ENCODE measurements at places on chromosomes 3 and 15.

- DNase-seq: no peak
Observed at GRCh38 chr3:149258298-149258697, 36.7 kb upstream of the CP start.

- DNase-seq: no peak
Observed at GRCh38 chr15:51577636-51578304, 44.8 kb downstream of the DMXL2 start.

- no peak for DNase-seq
Observed at GRCh38 chr15:64251121-64251520, 88.3 kb upstream of the PPIB start.

DNA sequence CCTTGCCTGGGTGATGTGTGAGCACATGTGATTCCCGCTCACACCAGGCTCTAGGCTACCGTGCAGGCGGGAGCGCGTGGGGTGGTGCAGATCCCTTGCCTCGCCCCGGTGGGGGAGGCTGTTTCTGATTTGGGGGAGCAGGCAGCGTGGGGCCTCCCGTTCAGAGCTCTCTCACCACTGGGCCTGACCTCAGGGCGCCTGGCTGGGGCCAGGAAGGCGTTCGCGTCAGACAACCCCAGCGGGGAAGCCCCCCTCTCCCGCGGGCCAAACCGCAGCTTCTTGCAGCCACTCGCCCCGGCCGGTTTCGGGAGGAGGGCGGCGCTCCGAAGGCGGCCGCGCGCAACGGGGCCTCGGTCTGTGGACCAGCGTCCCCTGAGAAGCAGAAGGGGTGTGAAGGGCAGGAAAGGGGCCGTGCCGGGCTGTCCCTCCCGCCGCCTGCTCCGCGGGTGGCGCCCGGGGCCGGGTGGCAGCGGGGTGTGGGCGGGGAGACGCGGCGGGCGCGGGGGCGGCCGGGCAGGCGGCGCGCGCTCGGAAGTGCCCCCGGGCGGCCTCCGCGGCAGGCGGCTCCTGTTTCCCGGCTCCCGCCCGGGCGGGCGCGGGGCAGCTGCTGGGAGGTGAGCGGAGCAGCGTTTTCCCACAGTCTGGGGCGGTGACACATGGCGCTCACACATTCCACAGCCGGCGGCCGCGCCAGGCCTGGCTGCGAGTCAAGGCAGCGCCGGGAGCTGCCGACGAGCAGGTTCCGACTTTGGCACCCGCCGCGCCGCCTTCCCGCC, 65.1 kb upstream of the HES1 start:
- peak; percentile 81 for DNase-seq

DNA sequence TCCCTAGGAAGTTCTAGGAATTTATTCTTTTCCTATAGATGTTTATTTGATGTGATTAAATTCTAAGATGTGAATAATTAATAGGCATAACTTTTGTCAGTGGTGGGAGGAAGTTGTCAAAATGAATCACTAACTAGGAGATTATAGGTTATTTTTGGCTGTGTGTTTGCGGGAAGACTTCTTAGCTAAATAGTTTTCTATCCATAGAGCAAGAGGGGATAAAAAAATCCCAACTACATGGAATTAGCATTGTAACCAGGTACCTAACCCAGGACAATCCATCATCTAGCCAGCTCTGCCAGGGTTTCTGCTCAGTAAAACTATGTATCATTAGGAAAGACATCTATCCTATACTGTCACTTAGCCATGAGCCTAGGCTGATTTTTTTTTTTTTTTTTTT, 23.9 kb downstream of the SLC30A4 start:
- DNase-seq: no peak

DNA sequence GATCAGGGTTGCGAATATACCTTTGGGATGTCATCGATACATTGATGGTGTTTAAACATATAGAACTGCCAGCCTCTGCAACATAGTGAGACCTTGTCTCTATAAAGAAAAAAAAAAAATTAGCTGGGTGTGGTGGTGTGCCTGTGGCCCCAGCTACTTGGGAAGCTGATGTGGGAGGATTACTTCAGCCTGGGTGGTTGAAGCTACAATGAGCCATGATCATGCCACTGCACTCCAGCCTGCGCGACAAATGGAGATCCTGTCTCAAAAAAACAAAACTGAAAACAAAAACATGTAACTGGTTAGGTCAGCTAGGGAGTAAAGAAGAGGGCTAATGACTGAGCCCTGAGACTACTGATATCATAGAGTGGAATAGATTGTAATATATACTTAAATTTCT, 30.7 kb upstream of the MGA start:
- DNase-seq: no peak

GRCh38 chr3:11706604-11707003, 62.9 kb upstream of the VGLL4 start:
- no peak for DNase-seq

GRCh38 chr15:48803877-48804276, 7.0 kb downstream of the CEP152 start:
- DNase-seq: no peak

DNA sequence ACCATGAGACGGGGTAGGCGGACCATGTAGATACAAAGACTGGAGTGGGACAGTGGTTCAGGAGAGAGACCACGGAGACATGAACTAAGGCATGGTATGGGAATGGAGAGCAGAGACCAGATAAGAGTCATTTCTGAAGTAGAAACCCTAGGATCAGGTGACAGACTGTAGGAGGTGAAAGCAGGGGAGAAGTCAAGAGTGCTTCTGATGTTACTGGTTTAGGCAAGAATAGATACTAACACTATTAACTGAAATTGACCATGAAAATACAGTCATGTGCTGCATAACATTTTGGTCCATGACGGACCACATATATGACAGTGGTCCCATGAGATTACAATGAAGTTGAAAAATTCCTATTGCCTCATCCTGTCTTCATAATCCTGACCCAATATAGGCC, 41.7 kb downstream of the RASGRP1 start:
- DNase-seq: no peak

DNA sequence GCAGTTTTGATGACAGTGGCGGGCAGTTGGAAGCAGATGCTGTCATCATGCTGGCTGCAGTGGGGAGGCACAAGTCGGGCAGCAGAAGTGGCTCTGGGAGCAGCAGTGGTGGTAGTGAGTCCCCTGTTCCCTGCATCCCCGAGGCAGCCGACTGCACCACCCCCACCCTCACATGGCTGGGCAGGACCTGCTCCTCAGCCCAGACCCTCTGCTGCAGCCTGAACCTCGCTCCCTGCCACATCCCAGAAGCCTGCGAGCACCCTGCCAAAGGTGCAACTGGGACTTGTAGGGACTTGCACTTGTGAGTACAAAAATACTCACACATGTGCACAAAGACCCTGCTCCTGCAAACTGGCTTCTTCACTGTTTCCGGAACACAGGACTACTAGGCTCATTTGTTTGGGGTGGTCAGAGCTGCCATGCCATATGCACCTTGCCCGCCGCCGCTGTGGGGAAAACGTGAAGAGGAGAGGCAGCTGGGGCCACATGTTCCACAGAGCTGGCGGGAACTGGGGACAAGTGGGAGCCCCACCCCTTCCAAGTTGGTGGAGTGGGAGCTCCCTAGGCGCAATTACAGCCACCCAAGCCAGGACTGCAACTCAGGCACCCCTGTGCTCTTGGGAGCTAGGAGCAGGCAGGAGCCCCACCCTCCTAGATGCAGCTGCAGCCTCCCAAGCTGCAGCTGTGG, 2.2 kb downstream of the JMJD7 start:
- no peak for DNase-seq

DNA sequence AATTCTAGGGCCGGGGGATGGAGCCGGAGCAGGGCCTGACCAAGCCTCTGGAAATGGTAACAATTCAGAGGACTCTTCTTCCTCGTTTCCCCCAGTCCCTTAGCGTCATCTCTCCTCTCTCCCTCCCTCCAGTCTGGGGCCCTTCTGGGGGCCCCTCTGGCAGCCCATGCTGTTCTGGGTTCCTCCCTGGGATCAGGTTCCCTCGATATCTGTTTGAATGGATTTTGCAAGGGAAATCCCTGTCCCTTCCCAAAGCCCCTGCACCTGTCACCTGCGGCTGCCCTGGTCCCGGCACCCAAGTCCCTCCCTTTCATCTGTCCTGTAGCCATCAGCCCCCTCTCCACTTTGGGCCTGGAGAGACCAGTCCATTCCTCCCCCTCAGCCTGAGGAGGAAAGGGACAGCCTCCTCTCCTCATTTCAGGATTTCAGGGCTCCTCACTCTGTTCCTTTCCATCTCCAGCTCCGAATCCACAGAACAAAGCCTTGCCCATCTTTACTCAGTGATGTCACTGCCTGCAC, 1.7 kb upstream of the PLCB2 start:
- DNase-seq: no peak

- DNase-seq: no peak
Observed at GRCh38 chr3:88671573-88671972, 435.8 kb upstream of the EPHA3 start.

GRCh38 chr3:139267300-139268246, 76.2 kb upstream of the MRPS22 start:
- no peak for DNase-seq

DNA sequence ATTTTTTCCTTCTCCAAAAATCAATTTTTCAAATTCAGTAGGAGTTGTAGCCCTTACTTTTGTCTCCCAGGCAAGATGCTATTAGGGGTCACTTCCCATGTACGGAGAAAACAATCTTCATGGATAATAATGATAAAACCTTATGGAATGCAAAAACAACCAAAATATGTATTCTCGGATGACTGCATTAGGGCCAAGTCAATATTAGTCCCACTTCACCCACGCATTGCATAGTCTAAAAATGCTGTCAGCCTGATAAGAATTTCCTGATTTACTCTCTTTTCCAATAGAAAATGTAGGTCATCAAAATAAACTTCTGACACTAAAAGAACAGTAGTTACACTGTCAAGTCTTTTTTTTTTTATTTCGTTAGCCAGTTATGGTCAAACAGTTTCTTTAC, 2.7 kb downstream of the VGLL3 start:
- DNase-seq: no peak

- DNase-seq: no peak
Observed at GRCh38 chr3:189508784-189509501, 122.2 kb upstream of the TP63 start.

- no peak for DNase-seq
Observed at GRCh38 chr3:8276056-8276455, 225.6 kb upstream of the LMCD1 start.

DNA sequence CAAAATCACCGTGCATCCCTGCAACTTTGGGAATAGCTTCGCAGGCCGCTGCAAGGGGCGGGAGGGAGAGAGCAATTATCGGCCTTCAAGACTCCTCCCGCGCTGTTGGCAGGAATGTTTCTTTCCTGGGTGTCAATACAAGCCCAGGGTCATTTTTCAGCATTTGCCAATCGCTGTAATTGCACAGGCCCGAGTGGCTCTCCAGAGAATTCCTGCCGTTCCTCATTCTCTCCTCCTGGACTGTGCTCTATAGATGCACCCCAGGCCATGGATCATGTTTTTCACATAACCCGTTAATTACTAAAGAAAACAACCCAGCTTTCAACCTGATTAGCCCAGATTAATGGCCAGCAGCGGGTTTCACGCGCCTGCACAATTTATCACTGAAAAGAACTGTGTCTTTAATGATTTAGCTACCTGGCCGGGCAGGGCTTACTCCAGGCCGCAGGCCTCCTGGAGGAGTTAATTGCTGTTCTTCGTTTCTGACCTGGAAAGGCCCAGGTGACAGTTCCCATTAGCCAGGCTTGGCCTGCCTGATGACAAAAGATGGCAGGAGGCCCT, 144.3 kb downstream of the OPA1 start:
- DNase-seq: no peak

- no peak for DNase-seq
Observed at GRCh38 chr15:73948396-73948795, 22.1 kb downstream of the LOXL1 start.

- DNase-seq: peak; percentile 49
Observed at GRCh38 chr3:104460477-104461406, 906.0 kb upstream of the ALCAM start.

GRCh38 chr3:136263251-136263650, 13.1 kb downstream of the PCCB start:
- DNase-seq: no peak

GRCh38 chr15:33279613-33280205, 31.1 kb upstream of the RYR3 start:
- DNase-seq: peak; percentile 17

- no peak for DNase-seq
Observed at GRCh38 chr3:188829130-188829529, 342.6 kb upstream of the TPRG1 start.

GRCh38 chr3:179606534-179607085, 2.0 kb downstream of the NDUFB5 start:
- no peak for DNase-seq

- DNase-seq: peak; percentile 15
Observed at GRCh38 chr3:99965077-99965476, 147.4 kb downstream of the CMSS1 start.

All from GM04504 (cell line).